ENCODE measurements at places on chromosomes 7 and 10. TPM values are rescaled to one million over a fixed set of nuclear protein-coding genes. Genes with fewer than 3 reads are reported as not detected.

DNA sequence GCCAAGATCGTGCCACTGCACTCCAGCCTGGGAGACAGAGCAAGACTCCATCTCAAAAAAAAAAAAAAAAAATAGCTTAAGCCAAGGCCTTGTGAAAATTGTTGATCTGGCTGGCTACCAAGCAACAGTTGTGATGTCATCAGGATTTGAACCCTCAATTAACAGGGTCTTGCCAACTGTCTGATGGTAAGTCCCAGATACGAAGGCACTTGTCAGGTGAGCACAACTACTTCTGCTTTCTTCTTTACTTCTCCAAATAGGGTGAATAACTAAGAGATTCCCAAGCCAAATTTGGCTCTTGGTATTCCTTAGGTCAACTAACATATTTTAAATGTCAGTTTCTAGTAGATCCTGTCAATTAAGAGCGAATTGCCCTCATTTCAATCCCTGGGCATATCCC lies 47.4 kb downstream of the ANKRD61 start:
- DNase-seq: no peak

DNA sequence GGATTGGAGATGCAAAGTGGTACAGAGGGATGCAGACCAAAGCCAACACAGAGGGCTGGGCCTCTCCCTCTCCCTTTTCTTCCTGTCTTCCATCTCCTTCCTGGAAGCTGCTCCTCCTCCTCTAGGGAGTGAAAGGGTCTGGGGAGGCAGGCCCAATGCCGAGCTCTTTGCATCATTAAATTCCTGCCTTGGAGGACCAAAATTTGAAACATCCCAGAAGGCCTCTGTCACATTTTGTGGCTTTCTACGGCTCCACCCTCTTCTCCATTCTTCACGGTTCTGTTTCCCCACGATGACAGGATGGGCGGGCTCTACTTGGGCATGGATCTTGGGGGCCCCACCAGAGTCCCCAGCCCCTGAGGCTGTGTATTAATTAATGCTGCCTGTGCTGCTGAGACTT lies 76.4 kb downstream of the NEURL1 start:
- DNase-seq: no peak

- peak; percentile 36 for DNase-seq
Observed at GRCh38 chr10:52308251-52309031, 5.6 kb upstream of the DKK1 start.

DNA sequence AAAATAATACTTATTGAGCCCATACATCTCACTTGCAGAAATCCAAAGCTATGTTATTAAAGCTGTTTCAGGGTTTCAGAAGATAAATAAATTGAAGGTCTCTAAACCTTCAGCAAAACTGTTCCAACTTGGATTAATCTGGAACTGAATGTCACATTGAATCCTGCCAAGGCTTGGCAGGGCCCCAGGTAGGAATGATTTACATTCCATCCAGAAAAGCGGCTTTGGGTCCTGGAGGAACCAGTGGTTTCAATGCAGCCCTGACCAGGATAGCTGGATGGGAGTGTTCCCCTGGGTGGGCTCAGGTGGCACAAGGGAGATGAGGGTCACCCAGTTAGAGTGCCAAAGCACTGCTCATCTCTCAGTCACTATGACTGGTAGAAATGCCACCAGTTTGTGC lies 37.0 kb upstream of the TMEM72 start:
- DNase-seq: no peak

- no peak for DNase-seq
Observed at GRCh38 chr7:12851142-12851541, 163.7 kb downstream of the ARL4A start.

DNA sequence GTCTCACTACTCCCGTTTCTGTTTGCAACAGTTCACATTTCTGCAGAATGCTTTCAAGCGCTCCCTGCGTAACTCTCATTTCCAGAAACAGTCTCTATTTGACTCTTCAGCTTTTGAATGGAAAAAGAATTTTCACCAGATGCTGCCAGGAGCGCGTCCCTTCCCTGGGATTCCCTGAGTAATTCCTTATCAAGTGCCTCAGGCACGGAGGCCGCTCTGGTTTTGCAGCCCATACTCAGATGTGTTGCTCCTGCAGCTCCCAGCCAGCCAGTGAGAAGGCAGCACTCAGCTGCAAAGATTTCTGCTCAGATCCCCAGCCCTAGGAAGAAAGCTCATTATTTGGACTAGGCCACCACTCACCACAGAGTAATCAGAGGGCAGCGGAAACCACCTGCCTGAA lies 161.1 kb upstream of the CHST15 start:
- DNase-seq: no peak

Gene LYZL2
- polyA plus RNA-seq: not detected

Gene VIPR2
- polyA plus RNA-seq: 2.4 TPM

Gene CYP26C1
- 0.12 TPM for polyA plus RNA-seq

Gene MRPS24
- 101 TPM for polyA plus RNA-seq

Gene FBH1
- polyA plus RNA-seq: 60.6 TPM

Gene EN2
- polyA plus RNA-seq: not detected

Gene UNC5B
- polyA plus RNA-seq: 0.34 TPM

Gene DNAJC12
- not detected for polyA plus RNA-seq

Measured in immature natural killer cell (primary cell).